ENCODE measurements at places on chromosomes 2 and 18.
A peak's percentile ranks its signal among the peaks of the same experiment; 100 is the strongest.

DNA sequence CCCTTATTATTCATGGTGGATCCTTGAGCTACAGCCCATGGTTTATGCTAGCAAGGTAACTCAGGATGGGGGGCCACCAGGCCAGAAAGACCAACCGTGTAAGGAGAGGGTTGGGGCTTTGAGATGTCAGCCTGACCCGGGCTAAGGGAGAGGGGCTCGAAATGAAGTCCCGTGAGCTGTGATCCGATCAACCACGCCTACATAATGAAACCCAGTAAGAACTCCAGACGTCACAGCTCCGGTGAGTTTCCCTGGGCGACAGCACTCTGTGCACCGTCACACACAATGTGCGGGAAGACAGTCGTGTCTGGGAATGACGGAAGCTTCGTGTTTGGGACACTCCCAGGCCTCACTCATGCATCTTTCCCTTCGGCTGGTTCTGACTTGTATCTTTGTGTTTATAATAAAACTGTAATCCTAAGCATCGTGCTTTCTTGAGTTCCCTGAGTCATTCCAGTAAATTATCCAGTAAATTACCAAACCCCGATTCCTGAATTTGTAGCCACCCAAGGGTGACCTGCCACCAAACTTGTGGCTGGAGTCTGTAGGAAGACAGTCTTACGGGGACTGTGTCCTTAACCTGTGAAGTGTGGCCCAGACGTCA lies 44.2 kb downstream of the CYP27C1 start:
- DNase-seq = peak; percentile 45

DNA sequence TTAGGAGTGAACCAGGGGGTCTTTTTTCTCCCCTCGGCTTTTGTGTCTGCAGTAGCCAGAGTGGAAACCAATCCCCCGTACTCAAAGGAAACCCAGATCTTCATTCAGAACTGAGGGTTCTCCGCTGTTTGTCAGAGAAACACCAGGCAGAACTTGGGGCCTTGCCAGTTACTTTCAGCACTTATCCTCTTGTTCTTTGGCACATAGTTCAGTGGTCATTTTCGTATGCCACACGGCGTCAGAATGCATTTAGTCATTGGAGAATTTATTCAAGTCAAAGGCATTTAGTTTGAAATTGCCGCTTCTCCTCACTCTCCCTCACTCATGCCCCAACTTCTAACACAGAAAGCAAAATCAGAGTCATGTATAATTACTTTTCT lies 102.9 kb downstream of the CABLES1 start:
- peak; percentile 73 for DNase-seq

DNA sequence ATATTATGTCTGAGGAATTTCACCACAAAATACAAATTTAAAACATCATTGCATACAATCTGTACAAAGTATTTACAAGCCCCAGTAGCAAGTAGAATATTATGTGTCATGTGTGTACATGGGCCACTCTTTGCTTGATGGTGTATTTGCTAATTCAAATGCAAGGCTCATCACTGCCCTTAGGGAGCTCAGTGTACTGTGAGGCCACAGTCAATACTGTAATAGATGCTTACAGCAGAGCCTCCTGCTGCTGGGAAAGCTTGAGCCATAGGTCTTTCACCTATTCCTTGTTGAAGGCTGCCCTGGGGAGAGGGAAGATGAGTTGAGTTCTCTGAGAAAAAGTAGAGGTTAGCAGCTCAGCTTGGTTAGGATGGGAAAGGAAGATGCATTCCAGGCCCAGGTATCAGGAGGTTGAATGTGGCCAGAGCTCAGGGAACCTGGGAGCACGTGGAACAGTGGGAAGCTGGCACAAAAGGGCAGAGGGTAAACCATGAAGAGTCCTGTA lies 189.6 kb downstream of the LRP1B start:
- DNase-seq = no peak

GRCh38 chr2:148888986-148889385 lies 14.0 kb downstream of the KIF5C start:
- DNase-seq = peak; percentile 28

DNA sequence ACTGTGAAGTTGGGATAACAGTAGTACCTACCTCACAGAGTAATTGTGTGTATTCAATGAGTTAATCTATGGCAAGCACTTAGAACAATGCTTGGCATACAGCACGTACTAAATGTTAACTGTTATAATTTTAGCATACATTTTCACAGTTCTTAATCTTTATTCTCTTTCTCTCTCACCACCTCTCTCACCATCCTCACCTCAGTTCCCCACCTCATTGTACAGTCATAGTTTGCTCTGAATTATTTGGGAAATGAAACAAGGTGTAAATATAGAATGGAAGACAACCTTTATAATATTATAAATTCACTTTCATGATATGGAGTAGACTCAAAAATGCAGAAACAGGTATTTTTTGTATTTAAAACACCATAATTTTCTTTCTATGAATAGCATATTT lies 40.0 kb upstream of the DNAH7 start:
- no peak for DNase-seq

DNA sequence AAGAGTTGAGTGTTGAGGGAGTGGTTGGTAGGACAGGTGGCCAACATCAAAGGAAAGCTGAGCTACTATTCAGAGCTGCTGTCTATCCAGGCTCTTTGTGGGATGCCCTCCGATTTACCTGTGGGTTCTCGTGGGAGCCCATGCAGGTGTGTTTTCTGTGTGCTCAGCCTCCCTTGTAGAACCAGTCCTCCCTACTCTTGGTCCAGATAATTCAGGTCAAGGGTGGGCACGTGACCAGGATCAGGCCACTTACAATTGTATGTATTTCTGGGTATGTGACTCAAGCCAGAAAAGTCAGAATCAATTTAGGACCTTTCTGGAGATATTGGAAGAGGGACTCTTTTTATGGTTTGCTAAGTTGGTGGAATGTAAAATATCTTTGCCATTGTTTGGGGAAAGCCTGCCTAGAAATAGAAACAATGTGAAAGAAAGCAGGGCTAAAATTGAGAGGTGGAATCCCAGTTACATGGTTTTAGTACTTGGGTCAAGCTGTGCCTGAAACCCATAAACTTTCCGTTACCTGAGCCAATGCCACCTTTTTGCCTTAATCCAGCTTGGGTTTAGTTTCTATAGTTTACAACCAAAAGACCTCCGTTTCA lies 93.2 kb downstream of the PDCL3 start:
- no peak for DNase-seq

DNA sequence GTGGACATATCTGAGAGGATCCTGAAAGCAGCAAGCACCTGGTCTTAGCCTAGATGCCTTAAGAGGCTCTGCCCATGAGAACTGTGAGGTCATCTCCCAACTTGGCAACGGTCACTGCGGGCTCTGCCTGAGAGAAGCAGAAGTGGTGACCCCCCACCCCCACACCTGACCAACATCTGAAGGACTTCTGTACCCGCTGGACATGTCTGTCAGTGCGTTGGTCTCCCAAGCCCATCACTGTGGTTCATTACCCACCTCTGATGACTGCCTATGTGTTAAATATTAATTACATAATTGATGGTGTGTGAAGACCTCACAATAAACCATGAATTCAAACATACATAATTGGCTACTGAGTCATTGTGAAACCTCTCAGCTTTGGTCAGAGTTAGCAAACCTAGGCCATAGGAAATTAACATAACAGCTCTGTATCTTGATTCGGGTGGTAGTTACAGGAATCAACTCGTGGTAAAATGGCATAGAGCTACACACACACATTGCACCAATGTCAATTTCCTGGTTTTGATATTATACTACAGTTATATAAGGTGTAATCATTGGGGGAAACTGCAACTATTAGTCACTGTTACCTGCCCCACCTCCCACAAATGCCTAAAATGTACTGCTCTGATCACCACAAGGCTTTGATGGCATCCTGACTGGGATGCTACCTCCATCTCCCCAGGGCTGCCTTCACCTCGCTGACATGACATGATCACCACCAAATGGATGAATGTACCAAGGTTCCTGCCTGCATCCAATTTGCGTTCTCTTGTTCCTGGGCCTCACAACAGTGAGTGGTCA lies 4.3 kb upstream of the GALNT1 start:
- DNase-seq = no peak

GRCh38 chr2:103437161-103437560 lies 675.3 kb downstream of the TMEM182 start:
- no peak for DNase-seq

GRCh38 chr18:79246309-79247108 lies 149.2 kb upstream of the NFATC1 start:
- peak; percentile 69 for DNase-seq

GRCh38 chr2:100453853-100454252 lies 16.4 kb upstream of the NMS start:
- DNase-seq = no peak

- DNase-seq = peak; percentile 93
These were observed 6.3 kb downstream of the RAB12 start for GRCh38 chr18:8615397-8616027.

- DNase-seq = no peak
These were observed 6.5 kb upstream of the NT5DC4 start for GRCh38 chr2:112714331-112714730.

DNA sequence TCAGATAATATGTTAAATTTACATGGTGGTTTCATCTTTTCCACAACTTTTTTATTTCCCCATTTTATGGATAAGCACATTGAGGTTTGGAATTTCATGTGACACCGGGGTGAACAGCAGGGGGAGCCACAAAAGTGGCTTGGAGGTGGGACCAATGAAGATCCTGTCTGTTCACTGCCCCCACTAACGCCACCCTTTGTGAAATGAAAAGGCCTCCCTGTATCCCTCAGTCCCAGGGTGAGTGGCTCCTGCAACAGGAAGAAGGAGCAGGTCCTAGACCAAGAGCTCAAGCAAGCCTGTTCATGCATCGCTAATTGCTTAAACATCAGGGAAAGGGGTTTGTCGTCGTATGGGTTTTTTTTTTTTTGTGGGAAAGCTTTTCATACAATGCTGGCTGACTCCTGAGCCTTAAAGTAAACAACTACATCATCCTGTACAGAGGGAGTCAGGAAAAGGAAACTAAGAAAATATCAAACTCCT lies 267.8 kb upstream of the EPAS1 start:
- DNase-seq = peak; percentile 59

DNA sequence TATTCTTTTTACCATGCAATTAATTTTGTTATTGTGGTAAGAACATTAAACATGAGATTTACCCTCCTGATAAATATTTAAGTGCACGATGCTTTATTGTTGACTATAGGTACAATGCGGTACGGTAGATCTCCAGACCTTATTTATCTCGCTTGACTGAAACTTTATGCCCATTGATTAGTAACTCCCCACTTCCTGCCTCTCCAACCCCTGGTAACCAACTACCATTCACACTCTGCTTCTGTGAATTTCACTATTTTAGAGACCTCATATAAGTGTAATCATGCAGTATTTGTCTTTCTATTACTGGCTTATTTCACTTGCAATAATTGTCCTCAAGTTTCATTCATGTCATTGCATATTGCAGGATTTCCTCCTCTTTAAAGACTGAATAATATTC lies 195.7 kb upstream of the ID2 start:
- no peak for DNase-seq

DNA sequence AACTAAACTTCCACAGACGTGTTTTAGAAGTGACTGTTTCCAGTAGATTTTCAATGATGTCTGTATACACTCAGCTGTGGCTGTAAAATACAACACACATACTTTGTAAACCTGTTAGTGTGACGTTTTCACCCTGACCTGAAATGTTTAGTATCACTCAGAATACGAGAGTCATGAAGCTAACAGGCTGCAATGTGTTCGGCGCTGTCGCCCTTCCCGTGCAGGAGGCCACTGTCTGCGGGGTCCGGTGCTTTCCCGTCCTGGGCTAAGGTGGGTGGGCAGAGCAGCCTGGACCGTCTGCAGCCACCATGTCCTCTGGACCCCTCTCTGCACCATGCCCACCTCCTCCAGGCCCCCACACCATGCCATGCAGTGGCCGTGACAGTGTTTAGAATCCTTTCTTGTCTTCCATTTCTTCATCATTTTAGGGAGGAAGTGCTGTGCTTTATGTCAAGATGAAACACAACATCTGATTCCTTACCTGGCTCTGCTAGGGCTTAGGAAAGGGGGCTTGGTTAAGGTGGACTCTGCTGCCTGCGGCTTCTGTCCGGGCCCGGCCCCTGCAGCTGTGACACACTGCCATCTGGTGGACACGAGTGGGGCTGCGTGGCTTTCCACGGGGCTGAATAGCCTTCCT lies 53.8 kb upstream of the RBM44 start:
- DNase-seq = peak; percentile 58

DNA sequence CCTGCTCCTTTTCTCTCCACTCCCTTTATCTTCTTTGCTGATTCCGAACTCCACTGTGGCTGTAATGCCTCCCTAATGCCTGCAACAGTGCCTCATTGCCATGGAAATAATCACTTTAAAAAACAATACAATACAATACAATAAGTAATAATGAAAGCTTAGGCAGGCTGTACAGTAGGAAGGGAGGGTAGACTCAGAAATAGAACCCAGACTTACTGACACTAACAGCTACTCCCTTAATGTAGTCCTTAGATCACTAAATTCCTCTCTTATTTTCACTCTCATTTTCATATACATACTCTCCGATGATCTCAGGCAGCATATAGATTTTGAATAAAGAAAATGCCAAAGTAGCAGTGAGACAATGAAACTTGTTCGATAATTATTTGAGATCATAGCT lies 70.2 kb downstream of the DLGAP1 start:
- no peak for DNase-seq

DNA sequence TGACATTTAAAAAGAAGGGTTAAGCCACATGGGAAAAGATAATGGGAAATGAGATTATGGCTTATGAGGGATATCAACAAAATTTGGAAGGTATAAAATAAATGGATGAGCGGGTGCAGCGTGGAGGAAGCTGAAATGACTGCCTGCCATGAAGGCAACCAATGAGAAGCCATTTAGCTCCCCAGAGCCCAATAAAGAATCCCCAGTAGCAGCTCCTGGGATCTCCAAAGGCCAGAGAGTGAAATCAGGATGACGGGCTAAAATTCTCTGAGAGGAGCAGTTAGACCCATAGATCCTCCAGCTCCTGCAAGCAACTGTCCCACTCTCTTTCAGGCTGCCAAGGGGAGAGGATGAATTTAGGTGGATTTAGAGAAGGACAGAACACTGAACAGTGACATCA lies 12.9 kb upstream of the MAPRE3 start:
- no peak for DNase-seq

DNA sequence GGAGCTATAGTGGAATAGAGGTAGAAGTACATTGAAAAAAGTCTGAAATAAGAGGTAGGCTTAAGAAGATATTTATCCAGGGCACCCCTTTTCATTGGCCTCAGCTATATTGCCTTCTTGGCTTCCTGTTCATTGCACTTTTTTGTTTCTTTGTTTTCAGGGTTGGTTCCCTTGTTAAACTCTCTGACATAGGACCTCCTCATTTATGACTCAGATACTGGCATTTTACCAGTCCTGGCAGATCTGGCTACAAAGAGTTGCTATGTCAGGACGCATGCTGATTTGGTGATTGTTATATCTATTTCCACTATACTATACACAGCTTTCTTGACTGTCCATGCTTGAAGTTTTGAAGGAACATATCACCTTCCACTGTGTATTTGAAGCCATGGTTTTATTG lies 60.0 kb downstream of the GCA start:
- peak; percentile 26 for DNase-seq

Data from EL (cell line).